ENCODE measurements at places on chromosomes 5 and 9.

DNA sequence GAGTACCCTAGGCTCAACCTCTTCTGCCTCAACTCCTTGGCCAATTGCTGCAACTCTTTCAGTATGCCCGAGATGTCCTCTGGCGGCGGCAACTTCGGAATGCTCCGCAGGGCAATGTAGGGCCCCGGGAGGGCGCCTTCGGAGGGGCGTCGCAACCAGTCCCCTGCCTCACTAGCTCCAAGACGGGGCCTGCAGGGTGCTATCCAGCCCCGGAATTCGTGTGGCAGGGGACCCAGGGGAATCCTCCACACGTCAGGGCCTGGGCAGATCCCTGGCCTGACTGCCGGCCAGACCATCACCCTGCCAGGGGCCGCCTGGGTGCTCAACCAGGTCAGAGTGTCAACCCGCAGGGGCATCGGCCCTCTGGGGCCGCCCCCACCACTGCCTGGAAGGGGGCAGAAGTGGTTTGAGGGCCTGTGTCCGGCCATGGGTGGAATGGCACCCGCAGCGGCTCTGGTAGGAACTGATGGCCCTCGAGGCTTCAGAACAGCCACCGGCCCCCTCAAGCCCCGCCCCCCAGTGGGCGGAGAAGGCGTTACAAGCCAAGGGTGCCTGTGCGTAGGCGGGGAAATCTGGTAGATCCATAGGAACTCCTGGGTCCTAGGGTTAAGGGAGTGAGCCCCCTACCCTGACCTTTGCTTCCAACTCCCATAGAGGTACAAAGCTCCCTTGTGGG, at the start of gene POU5F2:
TSS of gene POU5F2 (minus strand) at position 465 of the 676 bp plus-strand sequence. CDS start at position 428, 37 bp downstream.
- DNase-seq = no peak

GRCh38 chr5:166562246-166562645, 1729.2 kb upstream of the WWC1 start:
- no peak for DNase-seq

GRCh38 chr5:97714424-97714823, 531.4 kb upstream of the RIOK2 start:
- DNase-seq = no peak

DNA sequence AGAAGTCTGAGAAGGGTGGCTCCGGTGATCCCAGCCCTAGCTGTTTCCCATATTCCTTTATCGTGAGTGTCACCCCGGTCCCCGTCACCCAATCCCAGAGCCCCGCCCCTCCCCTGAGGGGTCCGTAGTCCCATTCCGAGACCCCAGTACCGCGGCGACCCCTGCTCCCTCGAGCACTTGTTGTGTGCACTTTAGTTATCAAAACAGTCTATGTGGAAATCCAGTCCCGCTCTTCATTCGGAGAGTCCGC, 223 bp downstream of the LRSAM1 start:
- no peak for DNase-seq

DNA sequence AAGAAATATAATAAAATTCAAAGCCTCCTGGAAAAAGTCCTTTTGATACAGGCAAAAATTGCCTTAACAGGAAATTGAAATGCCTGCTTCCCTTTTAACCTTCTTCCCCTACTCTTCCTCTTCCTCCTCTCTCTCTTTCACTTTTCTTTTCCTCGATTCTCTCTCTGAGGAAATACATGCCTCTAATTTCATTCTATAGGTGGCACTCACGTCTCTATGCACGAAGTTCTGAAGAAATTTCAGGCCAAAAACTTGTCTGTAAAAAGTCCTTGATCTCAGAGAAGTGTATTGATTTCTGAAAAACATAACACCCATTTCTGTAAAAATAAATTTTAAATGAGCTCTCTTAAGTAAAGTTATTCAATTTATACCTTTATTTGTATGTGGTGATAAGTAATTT, 371.7 kb upstream of the IRX4 start:
- no peak for DNase-seq

DNA sequence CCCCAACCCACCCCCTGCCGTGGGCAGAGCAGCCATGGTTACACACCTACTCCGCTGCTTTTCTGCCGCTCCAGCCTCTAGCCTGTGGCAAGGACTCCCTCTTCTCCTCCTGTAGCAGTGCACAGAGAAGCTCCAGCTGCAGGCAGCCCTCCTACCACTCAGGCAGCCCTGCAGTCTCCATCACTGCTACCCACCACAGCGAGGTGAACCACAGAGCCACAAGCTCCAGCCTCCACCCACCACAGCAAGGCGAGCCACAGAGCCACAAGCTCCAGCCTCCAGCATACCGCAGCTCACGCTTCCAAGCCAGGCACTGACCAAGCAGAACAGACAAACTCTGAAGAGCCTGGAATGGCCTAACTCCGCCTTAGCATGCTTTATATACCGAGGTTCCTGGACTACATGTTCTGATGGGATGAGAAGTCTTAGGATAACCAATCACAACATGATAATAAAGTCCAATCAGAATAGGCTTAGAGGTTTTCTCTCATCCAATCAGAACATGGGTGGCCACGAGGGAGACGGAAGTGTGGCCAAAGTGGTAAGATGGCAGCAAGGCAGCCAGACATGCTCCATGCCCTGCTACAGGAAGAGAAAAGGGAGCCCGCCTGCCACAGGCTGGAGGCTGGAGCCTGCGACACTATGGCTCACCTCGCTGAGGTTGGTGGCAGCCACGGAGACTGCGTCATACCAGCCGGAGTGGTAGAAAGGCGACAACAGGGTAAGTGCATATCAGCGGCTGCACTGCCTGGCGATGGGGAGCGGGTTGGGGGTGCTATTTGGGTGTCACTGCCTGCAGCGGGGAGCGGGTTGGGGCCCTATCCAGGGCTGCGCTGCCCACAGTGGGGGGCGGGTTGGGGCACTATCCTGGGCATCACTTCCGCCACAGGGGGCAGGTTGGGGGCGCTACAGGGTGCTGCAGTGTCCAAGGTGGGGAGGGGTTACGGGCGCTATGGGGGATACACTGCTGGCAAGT, 75.8 kb upstream of the PCAT7 start:
- no peak for DNase-seq

DNA sequence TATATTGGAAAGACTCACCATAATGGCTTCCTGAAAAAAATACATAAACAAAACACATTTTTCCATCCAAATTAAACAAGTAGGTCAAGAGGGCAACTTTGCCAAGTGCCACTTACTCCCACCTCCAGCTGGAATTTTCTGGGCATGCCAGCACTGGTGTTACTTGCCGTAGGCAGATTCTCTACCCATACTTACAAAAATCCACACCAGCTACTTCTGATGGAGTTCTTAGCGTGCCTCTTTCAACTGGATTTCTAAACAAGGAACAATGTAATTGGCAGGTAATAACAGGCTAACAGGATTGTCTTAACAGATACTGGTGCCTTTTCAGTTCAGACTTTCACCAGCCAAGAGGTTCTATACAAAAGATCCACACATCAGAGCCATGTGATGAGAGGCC, 301.4 kb downstream of the MLLT3 start:
- no peak for DNase-seq

DNA sequence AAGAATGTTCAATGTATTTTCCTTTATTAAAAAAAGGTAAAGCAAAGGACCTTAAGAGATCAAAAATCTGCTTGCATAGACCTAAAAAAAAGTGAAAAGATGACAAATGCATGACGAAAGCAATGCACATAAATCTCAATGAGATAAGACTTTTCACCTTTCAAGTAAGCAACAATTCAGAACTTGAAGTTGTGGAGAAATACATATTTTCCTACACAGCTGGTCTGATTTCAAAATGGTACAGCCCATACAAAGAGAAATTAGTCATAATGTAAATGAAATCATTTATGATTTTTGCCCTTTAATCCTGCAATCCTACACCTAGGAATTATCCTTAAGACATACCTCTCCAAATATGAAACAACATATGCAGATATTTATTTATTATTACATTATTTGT, 568.0 kb downstream of the ANXA1 start:
- DNase-seq = no peak

DNA sequence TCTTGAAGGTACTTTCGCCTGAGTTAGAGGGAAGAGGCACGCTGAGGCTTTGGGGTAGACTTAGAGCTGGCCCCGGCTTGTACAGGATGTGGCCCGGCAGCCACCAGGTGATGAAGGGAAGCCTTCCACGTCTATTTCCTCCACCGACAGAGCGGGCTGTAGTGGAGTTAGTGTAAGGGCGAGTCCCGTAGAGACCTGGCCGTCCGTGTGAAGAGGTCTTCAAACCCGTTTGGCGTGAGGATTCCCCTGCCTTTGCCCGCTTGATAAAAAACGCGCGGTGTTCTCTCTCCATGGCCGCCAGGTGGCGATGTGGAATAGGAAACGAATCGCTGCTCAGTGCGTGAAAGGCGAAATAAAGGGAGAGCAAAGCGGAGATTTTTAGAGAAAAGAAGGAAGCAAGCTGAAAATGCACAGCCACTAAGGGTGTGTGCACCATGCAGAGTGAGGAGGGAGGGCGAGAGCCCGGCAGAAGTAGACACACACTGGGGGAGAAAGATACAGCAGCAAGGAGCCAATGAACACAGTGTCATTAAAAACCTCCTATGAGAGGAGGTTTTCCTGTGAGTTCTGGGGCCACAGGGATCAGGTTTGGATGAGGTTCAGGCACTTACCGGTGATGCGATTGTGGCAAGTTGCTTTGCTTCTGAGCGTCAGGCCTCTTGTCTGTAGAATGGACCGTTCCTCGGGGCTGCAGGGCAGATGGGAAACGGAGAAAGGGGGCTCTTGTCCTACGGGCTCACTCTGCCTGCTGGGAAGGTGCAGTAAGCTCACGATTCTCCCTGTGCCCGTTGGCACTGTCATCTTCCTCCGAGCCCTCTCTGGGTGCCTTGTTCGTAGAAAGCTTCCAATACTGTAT, 34.2 kb downstream of the STC2 start:
- DNase-seq = peak; percentile 75

GRCh38 chr5:114223866-114224265, 138.0 kb upstream of the KCNN2 start:
- DNase-seq = no peak

- DNase-seq = no peak
Measured at GRCh38 chr9:98168941-98169488, 23.4 kb downstream of the CORO2A start.

DNA sequence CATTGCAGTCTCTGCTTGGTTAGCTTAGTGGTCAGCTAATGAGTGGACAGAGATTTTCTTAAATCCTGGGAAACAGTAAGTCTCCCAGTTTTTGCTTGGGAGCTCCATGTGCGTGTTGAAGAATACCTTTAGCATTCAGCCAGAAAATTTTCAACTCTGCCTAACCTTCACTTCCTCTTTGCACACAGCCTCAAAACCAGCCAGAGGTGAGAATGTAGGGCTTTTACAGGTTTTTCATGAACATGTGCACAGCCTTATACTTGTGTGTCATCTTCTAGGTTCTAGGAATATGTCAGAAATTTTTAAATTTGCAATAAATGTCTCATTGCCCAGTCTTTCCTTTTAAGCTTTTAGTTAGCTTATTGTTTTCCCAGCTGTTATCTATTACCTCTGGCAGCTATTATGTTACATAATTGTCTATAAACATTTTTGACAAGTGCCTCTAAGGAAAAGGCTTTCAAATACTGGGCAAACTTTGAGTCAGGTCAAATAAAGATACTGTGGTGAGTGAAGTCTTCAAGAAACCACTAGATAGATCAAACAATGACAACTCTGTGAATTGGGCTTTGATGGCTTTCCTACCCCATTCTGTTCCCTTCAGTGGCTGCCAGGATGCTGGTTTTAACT, 12.7 kb downstream of the ADGRV1 start:
- no peak for DNase-seq

GRCh38 chr9:105318729-105319191, 74.3 kb downstream of the SLC44A1 start:
- no peak for DNase-seq

DNA sequence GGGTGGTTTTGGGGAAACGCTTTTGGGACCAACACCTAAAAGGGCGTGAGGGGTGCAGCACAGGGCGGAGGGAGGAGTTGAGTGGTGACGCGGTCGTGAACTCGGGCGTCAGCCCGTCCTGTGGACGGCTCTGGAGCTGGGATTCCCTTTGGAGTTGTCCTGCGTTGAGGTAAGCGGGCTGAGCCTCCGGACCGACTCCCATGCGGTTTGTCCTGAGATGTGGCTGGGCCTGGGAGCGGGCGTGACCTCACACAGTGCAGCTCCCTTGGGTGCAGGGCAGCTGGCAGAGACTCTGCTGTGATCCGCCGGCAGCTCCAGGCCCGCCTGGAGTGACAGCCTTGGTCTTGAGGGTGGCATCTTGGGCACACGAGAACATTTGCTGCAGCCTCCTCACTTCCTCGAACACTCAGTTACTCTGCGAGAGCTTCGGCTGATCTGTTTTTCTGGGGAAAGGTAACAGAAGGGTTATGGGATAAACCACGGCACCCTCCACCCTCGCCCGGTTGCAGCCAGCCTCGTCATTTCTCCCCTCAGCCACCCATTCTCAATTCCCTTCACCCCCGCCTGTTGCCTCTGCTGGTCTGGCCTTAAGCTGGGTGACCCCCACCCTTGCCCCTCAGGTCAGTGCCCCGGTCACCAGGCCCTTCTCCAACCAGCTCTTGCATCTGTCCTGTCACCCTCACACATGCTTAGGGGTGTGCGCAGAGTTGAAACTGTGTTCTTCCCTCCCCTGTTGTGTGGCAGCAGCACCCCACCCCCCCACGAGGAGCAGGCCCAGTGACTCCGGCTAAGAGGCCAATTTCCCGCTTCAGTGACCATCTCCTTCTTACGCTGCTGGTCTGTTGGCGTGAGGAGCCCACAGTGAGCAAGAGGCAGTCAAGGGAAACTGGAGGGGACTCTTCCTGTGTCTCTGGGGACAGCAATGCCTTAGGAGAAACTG, 94.2 kb upstream of the COL5A1 start:
- no peak for DNase-seq

DNA sequence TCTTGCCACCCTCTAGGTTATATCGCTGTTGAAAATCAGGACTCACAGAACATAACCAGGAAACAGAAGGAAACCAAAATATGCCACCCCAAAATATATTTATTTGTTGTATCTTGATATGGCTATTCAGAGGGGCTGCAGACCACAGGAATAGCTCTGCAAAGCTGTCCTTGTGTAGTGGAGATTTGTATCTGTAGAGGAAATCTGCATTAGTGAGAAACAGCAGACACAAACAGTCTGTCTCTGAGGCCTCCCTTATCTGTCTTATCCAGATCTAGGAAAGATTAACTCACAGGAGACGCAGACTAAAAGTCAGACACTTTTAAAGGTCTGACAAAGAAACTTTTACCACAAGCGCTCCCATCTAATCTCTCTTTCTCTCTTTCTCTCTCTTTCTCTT, 54.1 kb upstream of the CEMIP2 start:
- no peak for DNase-seq

- DNase-seq = no peak
Measured at GRCh38 chr9:6068983-6069382, 53.6 kb upstream of the RANBP6 start.

GRCh38 chr5:95565280-95565920, 10.5 kb downstream of the ARSK start:
- DNase-seq = no peak

Measured in progenitor cell of endocrine pancreas (in vitro differentiated cells).